Stomach (tissue), 19 donors: ENCODE measurements at places on chromosomes 11 and 22.

GRCh38 chr11:131372234-131372962 lies 2.0 kb downstream of the NTM start:
- H3K4me1 ChIP-seq: peaks cover 19% of the 10 kb centered on the region
- H3K4me3 ChIP-seq: no peak overlapping the region
- no peaks in the 10 kb centered on the region for H3K27me3 ChIP-seq
- H3K36me3 ChIP-seq: no peaks in the 10 kb centered on the region
- DNase-seq: no peak

GRCh38 chr11:118790357-118791110 lies 430 bp downstream of the DDX6 start:
- DNase-seq: peak; percentile 88
- peak overlapping the region; percentile 99 for H3K27ac ChIP-seq
- peaks cover 37% of the 10 kb centered on the region for H3K4me1 ChIP-seq
- H3K36me3 ChIP-seq: peaks cover 7% of the 10 kb centered on the region
- H3K4me3 ChIP-seq: peak overlapping the region; percentile 75

GRCh38 chr11:44737245-44738085 lies 10.7 kb downstream of the TSPAN18 start:
- H3K4me3 ChIP-seq: no peak overlapping the region
- no peak overlapping the region for H3K27ac ChIP-seq
- peaks cover 38% of the 10 kb centered on the region for H3K4me1 ChIP-seq
- peaks cover 8% of the 10 kb centered on the region for H3K27me3 ChIP-seq

GRCh38 chr11:8766988-8767374 lies 84.4 kb downstream of the RPL27A start:
- H3K27ac ChIP-seq: peak overlapping the region; percentile 86
- no peak for DNase-seq
- H3K27me3 ChIP-seq: no peaks in the 10 kb centered on the region
- no peaks in the 10 kb centered on the region for H3K36me3 ChIP-seq

GRCh38 chr11:2128130-2128510 lies 11.1 kb downstream of the IGF2 start:
- H3K27ac ChIP-seq: no peak overlapping the region
- H3K4me3 ChIP-seq: no peak overlapping the region
- H3K36me3 ChIP-seq: no peaks in the 10 kb centered on the region
- H3K4me1 ChIP-seq: no peaks in the 10 kb centered on the region
- H3K27me3 ChIP-seq: peaks cover 10% of the 10 kb centered on the region

GRCh38 chr11:1760351-1761109 lies 3.2 kb downstream of the CTSD start:
- peak; percentile 86 for DNase-seq
- peaks cover 60% of the 10 kb centered on the region for H3K36me3 ChIP-seq

DNA sequence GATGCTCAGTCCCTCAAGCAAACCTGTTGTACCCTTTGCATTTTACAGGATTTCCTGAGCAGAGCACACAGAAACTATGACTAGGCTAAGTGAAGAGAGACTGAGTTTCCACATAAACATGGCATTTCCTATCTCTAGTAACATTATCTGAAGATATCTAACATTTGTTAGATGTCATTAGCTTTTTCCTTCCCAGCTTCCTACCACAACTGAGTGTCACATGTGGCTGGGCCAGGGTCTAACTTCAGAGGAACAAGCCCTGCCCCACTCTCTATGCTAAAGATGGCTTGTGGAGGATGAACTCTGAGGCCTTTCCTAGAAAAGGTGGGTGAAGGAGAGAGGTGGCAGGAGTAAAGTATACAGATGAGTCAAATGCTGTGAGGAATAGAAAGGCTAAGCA lies 16.5 kb downstream of the C22orf42 start:
- no peak for DNase-seq
- peaks cover 2% of the 10 kb centered on the region for H3K4me1 ChIP-seq
- no peaks in the 10 kb centered on the region for H3K27me3 ChIP-seq
- H3K4me3 ChIP-seq: no peak overlapping the region

- H3K27ac ChIP-seq: no peak overlapping the region
- H3K36me3 ChIP-seq: no peaks in the 10 kb centered on the region
- DNase-seq: no peak
These were observed 3.3 kb downstream of the PLEKHA7 start for GRCh38 chr11:17010851-17011420.

DNA sequence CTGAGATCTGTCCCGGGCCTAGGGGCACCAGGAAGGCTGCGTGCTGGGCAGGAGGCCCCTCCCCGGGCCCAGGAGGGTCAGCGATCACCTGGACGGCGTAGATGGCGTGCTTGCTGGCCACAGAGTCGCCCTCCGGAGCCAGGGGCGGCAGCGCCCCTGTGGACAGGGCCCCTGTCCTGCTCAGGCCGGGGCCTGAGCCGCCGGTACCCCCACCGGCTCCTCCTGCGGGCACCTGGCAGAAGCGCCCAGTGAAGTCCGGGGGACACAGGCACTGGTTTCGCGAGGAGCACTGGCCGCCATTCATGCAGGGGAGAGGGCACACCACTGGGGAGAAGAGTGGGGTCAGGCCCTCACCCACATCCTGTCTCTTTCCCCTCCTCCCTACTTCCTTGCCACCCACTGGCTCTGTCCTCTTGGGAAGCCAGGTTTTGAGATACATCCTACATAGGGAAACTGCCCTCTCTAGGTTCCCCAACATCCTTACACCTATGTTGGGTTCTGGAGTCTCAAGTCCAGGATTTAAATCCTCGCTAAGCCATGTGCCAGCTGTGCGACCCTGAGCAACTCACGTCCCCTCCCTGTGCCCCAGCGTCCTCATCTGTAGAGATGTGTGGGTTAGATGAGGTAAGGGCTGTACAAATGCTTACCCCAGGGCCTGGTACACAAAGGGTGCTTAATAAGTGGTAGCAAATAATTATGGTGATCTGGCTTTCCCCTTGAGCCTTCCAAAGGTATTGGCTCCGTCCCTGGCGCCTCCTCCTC lies 3.9 kb downstream of the LTBP3 start:
- H3K27me3 ChIP-seq: peaks cover 8% of the 10 kb centered on the region
- H3K27ac ChIP-seq: peak overlapping the region; percentile 4
- no peak overlapping the region for H3K4me3 ChIP-seq
- peaks cover 39% of the 10 kb centered on the region for H3K36me3 ChIP-seq
- DNase-seq: no peak

- peaks cover 73% of the 10 kb centered on the region for H3K4me1 ChIP-seq
- no peaks in the 10 kb centered on the region for H3K27me3 ChIP-seq
- H3K4me3 ChIP-seq: peak overlapping the region; percentile 98
These were observed 1.9 kb downstream of the RDX start for GRCh38 chr11:110294509-110294908.

- H3K27ac ChIP-seq: peak overlapping the region; percentile 1
- no peak for DNase-seq
- no peak overlapping the region for H3K4me3 ChIP-seq
- H3K27me3 ChIP-seq: no peaks in the 10 kb centered on the region
These were observed 25.5 kb downstream of the PTPRJ start for GRCh38 chr11:48005831-48006270.

DNA sequence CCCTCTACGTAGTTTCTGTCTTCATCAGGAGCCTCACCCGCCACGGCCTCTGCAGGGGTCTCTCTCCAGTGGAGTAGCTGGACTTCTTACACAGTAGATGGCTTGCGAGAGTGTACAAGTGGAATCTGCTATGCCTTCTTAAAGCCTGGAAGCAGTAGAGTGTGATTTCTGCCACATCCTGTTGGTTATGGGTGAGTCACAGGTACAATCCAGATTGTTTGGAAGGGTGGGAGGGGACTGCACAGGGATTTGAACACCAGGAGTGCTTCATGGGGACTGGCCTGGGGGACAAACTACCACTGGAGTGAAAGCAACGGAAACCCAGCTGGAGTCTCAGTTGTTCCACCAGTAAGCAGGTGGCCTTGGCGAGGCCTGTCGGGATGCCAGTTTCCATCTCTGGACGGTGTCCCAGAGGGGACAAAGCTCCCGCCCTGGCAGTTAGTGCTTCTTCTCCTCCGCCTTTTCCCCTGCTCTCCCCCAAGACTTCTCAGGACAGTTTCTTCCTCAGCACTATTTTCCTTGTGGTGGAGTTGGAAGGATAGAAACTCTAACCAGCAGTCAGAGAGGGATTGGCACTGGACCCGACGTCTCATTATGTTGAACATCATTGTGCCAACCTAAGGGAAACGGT lies 85.0 kb upstream of the RCN1 start:
- H3K36me3 ChIP-seq: no peaks in the 10 kb centered on the region
- no peaks in the 10 kb centered on the region for H3K27me3 ChIP-seq
- no peak overlapping the region for H3K27ac ChIP-seq
- DNase-seq: no peak
- H3K4me3 ChIP-seq: no peak overlapping the region
- no peaks in the 10 kb centered on the region for H3K4me1 ChIP-seq

- H3K27me3 ChIP-seq: no peaks in the 10 kb centered on the region
- H3K36me3 ChIP-seq: no peaks in the 10 kb centered on the region
- H3K4me3 ChIP-seq: no peak overlapping the region
- H3K27ac ChIP-seq: no peak overlapping the region
These were observed 67.7 kb upstream of the TOP3B start for GRCh38 chr22:22050141-22050775.
